NAMALWA (cell line): ENCODE measurements at places on chromosomes 11 and 22.
A peak's percentile ranks its signal among the peaks of the same experiment; 100 is the strongest.

GRCh38 chr11:117058761-117059261, 39.4 kb downstream of the SIK3 start:
- no peak for DNase-seq

- DNase-seq, result no peak
Measured at GRCh38 chr22:20280866-20281265, 12.7 kb upstream of the RTN4R start.

GRCh38 chr22:35454416-35455054, 54.6 kb downstream of the MCM5 start:
- no peak for DNase-seq

GRCh38 chr22:20324139-20324516, 4.3 kb upstream of the DGCR6L start:
- DNase-seq, result no peak

DNA sequence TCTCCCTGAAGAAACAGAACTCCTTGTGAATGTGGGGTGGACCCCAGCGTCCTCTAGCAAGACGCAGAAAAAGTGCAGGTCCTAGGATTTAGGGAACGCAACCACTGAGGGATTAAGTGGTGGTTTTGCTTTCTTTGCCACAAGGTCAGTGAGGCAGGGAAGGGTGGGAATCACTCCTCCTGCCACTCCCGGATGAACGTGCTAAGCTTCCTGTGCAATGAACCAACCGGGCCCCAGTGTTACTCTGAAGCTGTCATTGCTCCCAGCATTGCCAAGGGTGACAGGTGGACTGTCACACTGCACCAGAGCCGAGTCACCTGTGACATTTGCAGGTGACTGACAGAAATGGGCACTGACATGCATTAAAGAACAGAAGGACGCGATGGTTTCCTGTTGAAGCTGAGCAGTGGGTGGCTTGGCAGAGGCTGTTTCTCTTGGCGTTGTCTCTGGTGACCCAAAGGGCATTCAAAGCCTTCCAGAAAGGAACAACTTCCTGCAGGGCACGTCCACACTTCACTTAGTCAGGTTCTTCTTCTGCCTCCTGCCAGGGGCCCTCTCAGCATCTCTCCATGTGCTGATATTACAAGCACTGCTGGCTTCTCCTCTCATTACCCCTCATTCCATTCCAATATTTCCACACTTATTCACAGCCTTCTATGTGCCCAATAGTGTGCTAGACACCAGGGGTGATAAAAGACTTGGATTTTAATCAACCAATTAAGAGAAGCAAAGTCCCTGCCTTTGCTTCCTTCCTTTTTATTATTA, 9.7 kb downstream of the KIRREL3 start:
- DNase-seq, result no peak

GRCh38 chr11:12592283-12592682, 81.9 kb upstream of the TEAD1 start:
- no peak for DNase-seq

- peak; percentile 74 for DNase-seq
Measured at GRCh38 chr11:128195057-128195751, 392.2 kb downstream of the ETS1 start.

DNA sequence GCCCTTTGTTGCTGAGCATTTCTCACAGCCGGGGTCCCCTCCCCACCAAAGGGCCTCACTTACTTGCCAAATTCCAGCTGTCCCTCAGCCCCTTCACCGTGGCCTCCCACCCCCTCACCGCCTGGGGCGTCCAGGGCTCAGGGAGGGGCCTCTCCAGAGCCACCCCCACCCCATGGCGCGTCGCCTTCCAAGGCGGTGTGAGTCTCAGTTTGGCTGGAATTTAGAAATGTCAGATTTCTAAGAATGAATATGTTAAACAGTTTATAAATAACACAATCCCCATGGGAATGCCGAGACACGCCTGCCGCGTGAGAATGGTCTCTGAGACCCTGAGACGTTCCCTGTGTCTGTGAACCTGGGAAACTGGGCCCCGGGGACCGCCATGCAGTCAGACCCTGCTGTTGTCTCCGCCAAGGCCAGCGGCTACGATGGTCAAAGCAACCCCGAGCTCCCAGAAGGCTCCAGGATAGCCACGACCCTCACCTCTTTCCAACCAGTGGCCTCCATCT, 28.9 kb downstream of the CELSR1 start:
- no peak for DNase-seq

DNA sequence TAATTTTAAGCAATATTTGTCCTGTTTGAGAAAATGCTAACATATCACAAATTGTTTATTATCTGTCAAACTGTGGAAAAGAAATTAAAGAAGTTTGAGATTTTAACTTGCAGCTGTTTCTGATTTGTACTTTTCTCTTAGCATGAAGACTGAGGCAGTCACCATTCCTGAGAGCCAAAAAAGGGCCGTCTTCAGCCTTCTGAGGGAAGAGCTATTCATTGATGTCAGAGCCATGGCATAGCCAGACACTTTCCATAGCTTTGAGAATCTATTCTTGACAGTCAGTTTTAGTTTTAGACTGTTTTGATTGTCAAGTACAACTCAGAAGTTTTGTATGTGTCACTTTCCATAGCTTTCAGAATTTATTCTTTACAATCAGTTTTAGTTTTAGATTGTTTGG, 32.1 kb downstream of the YAP1 start:
- no peak for DNase-seq
